ENCODE measurements at places on chromosomes 16 and 17.

GRCh38 chr17:38611872-38612376, 6.2 kb upstream of the SRCIN1 start:
- no peak for DNase-seq

- no peak for DNase-seq
Observed at GRCh38 chr17:55959756-55960155, 193.5 kb upstream of the ANKFN1 start.

- no peak for DNase-seq
Observed at GRCh38 chr17:42118545-42118944, 2.6 kb downstream of the KAT2A start.

GRCh38 chr16:86763819-86764218, 185.5 kb downstream of the FOXL1 start:
- DNase-seq: no peak

- no peak for DNase-seq
Observed at GRCh38 chr16:47045023-47045422, 71.5 kb upstream of the DNAJA2 start.

GRCh38 chr17:79589669-79590522, 21.0 kb downstream of the RBFOX3 start:
- no peak for DNase-seq

DNA sequence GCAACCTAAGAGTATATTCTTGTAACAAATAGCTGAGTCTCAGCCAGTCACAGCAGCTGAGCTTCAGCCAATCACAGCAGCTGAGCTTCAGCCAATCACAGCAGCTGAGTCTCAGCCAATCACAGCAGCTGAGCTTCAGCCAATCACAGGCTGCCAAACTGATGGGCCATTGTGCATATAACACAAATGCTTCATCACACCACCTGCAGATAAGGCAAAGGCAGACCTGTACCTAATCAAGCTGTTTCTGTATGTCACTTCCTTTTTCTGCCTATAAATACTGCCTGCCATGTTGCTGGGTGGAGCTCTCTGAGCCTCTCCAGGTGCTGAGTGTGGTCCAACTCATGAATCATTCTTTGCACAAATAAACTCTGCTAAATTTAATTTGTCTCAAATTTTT, 19.9 kb downstream of the MYH13 start:
- no peak for DNase-seq

GRCh38 chr16:67543582-67543981, 15.0 kb downstream of the RIPOR1 start:
- DNase-seq: no peak

GRCh38 chr16:74202009-74202408, 94.6 kb upstream of the PSMD7 start:
- DNase-seq: no peak
